ENCODE measurements at places on chromosomes 12 and 14.
A peak's percentile ranks its signal among the peaks of the same experiment; 100 is the strongest.

DNA sequence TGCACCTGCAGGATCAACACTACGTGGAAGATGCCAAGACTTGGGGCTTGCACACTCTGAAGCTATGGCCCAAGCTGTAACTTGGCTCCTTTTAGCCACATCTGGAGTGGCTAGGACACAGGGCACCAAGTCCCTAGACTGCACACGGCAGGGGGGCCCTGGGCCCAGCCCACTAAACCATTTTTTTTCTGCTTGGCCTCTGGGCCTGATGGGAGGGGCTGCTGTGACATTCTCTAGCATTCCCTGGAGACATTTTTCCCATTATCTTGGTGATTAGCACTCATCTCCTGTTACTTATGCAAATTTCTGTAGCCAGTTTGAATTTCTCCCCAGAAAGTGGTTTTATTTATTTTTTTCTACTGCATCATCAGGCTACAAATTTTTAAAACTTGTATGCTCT is 1080.7 kb downstream of the LRFN5 start:
- DNase-seq: no peak

DNA sequence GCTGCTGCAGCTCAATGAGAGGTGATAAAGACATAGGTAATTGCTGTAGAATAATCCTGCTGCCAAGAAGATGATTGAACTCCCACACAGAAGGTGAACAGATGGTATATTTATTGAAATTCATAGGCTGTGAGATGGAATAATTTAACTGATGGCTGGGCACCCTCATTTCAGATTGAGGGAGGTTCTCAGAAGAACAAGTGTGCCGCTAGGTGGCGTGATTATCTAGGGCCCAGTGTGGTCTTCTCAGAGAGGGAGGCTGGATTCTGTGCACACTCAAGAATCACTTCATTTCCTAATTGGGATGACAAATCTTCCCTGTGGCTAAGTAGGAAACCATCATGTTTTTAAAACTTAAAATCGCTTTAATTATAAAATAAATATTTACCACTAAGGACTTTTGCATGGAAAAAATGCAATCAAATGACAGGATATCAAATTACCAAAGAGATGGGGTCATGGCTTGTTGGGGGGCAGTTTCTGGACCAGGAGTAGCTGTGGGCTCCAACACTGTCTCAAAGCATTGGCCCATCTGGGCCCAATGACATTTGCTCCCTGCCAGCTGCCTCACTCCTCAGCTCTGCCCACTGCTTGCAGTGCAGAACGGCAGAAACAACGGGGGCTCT is 132.3 kb downstream of the SNAPC1 start:
- DNase-seq: peak; percentile 67

GRCh38 chr12:54285150-54286041 is 4.9 kb downstream of the HNRNPA1 start:
- DNase-seq: no peak

DNA sequence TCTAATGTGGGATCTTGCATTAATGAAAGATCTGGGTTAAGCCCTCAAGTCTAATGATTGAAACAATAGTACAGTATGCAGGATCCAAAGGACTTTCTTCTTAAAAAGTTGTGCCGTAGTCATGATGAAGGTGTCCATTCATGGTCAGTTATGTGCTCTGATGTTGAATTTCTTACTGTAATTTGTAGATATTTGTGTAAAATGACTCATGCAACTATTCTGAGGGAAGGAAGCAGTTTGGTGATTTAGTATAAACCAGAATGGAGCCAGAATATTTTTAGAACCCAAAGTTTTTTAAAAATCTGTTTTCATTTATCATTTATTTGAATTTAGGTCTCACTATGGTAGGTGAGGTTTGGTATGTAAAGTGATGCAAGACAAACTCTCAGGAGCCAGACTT is 151.2 kb downstream of the AKAP6 start:
- no peak for DNase-seq

DNA sequence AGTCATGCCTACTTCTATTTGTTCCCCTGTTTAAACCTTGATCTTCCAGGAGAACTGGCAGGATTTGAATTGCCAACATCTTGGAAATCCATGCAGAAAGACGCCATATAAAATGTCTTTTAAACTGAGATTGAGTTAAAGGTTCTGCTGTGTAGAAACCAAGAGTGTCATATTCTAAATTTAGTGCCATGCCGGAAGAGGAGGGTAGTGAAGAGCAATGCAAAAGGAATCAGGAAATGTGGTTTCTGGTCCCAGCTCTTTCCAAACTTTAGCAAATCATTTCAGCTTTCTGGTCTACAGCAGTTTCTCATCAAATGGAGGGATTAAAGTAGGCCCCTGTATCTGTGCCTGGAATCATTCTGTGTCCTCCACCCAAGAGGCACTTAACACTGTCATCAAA is 85.7 kb downstream of the BTG1 start:
- DNase-seq: no peak

DNA sequence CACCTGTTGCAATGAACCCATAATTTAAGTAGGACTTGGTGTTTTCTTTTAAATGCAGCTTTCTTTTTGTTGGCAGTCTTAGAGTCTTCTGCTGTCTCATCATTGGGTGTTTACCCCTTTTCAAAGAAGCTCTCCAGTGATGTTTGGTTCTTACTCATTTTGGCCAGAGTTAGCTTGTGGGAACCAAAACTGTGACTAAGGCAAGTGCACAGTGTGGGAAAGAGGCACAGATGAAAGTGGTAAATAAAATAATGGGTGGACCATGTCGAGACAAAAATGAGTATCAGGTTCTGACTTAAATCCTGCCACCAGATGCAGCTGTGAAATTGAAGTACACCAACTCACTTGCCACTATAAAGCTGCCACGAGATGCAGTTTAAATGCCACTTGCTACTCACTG is 615.4 kb upstream of the MIS18BP1 start:
- no peak for DNase-seq

GRCh38 chr14:25953532-25954139 is 644.2 kb downstream of the NOVA1 start:
- no peak for DNase-seq

DNA sequence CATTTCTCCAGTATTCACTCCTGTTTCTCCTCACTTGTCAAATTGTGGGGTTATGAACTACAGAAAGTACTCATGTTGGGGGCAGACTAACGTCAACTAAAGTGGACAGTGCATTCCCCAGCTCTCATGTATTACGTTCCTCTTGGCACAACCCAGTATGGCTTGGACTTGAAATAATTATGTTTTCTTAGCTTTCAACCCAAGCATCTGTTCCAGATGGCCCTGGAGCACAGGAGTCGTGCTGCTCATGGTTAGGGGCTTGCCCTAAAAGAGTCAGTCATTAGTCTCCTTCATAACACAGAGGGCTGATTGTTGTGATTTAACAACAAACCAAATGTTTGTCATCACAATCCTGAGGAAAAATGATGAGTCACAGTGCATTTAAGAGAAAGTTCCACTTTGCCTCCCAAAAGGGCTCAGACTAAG is 154.4 kb downstream of the RPAP3 start:
- no peak for DNase-seq

DNA sequence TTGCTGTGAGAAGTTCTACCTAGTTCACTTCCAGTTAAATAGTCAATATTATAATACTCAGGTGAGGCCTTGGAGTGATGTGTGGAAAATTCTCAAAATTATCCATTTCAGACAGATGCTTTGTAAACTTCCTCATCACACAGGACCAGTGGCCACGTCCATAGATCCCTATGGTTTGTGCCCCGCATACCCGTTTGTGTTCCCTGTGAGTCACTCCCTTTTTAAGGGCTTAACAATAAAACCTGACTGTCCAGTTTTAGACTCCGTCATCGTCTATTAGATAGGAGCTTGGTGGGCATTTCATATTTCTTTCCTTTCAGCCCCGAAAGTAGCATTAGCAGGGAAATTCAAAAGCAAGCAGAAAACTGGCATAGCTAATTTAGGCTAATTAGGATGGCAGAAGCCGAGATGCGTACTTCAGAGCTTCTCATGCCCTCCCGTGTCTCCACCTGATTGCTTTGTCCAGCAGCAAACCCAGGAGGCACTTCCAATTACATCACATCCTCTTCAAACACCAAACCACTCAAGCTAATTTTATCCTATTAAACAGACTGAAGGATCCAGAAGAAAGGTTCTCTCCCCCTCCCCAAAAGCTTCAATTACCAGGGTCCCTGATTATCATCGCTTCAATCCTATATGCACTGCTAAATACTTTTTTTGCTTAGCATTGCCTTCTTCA is 186.6 kb upstream of the OTX2 start:
- no peak for DNase-seq

DNA sequence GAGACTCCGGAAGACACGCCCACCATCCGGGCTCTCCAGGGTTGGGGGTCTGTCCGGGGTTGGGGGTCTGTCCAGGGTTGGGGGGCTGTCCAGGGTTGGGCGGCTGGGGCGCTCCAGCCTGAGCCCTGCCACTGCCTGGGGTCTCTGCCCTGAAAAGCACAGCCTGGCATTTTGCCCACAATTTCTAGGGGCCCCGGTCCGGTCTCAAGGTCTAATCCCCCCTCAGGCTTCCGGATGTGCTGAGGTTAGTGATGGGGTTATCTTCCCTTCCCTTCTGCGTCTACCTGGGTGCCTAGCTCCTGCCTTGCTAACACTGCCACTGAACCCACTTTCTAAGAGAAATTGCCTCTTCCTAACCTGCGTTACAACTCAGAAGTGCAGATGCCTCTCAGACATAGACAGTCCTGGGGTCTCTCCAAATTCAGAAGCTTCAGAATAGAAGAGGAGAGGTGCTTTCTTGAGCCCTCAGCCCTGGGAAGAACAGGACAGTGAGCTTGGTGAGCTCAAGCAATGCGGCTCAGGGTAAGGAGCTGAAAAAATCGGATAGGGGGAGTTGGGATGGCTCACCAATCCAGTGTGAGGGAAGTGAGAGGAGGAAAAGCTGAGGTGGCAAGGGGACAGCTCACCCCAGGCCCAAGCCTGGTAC is 5.7 kb downstream of the LHX5 start:
- no peak for DNase-seq

DNA sequence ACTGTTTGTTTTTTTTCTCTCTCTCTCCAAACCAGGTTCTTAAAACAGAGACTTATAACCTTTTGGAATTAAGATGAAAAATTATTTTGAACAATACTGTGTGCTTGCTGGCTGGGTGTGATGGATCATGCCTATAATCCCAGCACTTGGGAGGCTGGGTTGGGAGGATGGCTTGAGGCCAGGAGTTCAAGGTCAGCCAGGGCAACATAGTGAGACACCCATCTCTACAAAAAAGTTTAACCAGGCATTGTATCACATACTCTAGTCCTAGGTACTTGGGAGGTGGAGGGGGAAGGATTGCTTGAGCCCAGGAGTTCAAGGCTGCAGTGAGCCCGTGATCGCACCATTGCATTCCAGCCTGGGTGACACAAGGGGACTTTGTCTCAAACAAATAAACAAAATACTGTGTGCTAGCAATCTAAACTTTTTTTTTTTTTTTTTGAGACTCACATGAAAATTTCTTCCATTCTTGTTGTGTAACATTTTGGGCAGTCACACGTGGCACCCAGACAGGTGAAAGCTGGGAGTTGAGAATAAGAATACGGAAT is 379.6 kb downstream of the ETNK1 start:
- no peak for DNase-seq

GRCh38 chr12:28140404-28140803 is 49.9 kb upstream of the CCDC91 start:
- DNase-seq: no peak

- no peak for DNase-seq
Measured at GRCh38 chr14:54338696-54339317, 58.0 kb upstream of the CDKN3 start.

- DNase-seq: no peak
Measured at GRCh38 chr12:25771041-25771440, 187.4 kb upstream of the RASSF8 start.

GRCh38 chr12:93514853-93515252 is 47.5 kb downstream of the MRPL42 start:
- no peak for DNase-seq

DNA sequence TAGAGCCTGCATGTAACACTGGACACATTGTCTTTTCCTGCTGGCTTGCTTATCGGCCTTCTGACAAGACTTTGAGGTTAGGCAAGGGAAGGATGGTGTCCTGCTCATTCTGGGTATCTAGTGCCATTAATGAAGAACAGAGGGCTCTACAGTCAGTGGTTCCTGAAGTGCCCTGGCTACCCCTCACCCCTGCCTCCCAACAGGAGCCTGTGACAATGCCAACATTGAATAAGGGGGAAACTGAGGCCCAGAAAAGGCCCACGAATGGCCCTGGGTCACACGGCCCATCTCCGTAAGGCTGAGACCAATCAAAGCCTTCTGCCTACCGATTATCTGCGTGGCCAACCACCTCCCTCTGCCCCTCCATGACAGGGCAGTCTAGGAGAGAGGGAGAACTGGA is 2.1 kb downstream of the IFI27L2 start:
- DNase-seq: no peak

- DNase-seq: no peak
Measured at GRCh38 chr12:125064492-125064891, 743 bp upstream of the AACS start.

GRCh38 chr14:50345846-50346422 is 33.8 kb downstream of the DMAC2L start:
- DNase-seq: no peak
